ENCODE measurements at places on chromosomes 7 and 10.

GRCh38 chr10:25758041-25758457 is 176.0 kb upstream of the MYO3A start:
- no peak for DNase-seq

GRCh38 chr7:28263622-28264271 is 83.2 kb upstream of the JAZF1 start:
- DNase-seq, result no peak

DNA sequence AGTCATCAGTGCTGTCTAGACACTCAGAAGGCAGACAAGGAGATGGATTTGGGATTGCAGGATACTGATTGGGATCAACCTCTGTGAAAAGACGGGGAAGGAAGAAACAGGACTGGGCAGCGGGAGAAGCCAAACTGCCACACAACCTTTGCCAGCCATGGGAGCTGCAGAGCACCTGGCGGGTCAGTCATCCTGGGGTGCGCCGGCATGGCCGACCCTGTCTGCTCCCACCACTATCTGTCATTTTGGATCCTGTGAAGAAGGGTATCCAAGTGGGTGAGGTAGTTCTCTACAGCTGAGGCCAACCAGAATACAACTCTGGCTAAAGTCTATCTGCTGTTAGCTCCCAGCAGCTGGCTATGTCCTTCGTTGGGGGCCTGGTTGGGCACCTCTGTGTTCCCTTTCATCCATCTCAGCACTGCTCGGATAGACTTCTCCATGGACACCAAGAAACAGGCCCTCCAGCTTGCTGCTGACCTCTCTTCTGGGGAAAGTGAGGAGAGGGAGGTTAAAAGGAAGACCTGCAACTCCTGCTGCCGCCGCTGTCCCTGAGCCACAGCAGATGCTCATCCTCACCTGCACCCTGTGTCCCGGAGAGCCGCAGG is 11.7 kb upstream of the RBM17 start:
- DNase-seq, result no peak

DNA sequence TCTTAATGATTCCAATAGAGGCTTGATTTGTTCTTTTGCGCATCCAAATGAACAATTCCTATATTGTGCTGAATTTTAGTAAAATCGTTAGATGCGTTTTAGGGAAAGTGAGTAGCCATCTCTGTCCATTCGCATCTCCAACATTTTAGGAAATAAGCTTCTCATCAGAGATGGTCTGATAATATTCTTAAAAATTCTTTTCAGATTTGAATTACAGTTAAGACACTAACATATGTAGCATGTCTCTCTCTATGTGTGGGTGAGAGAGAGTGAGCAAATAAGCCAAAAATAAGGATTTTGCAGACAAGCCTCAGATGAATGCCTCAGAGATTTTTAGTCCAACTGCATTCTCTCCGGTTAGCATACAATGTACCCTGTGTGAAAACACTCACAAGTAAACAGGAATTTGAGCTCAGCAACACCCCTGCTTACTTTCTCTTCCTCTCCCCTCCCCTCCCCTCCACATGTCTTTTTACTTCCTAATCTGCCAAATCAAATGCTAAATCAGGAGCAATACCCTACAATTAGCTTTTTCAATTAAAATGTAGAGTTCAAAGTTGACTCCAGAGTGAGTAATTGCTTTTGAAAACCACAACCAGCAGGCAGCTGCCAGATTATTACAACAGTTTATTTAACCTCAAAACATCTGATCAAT is 354.4 kb downstream of the CRPPA start:
- no peak for DNase-seq

GRCh38 chr10:28661035-28661434 is 16.3 kb upstream of the BAMBI start:
- no peak for DNase-seq

GRCh38 chr7:94656925-94657731 is 1.2 kb upstream of the SGCE start:
- no peak for DNase-seq

DNA sequence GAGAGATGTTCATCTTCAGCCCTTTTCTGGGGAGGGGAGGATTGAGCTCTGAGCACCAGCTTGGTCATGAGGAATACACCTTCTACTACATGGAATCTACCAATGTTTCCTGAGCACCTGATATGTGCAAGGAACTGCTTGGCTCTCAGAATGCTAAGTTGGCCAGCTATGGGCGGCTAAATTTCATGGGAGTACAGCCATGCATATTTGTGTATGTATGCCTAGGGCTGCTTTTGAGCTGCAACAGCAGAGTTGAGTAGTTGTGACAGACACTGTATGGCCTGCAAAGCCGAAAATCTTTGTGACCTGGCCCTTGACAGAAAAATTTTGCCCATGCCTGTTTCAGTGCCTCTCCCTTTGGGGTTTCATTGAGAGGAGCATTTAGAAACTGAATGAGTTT is 44.9 kb downstream of the NPY start:
- DNase-seq, result no peak

DNA sequence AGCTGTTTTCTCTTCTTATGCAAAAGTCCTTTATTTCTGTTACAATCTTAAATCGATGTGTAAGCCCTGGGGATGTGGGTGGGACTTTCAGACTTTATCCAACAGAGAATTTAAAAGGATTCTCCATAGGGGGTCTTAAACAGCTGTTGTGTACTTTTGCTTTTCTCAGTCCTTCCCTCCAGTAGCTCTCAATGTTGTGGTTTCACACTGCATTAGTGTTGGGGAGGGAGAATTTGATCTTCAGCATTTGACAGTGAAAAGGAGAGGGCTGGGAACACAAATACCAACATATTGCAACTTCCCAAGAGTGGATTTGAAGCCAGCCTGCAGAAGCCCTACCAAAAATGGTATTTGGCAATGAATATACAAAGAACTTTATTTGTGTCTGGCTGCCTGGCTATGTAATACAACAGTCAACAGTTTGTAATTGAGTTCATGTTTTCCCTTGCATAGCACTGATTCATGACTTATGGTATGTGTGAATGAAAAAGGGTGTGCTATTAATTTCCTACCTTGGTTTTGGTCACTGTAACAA is 80.1 kb upstream of the CAPZA2 start:
- DNase-seq, result no peak

DNA sequence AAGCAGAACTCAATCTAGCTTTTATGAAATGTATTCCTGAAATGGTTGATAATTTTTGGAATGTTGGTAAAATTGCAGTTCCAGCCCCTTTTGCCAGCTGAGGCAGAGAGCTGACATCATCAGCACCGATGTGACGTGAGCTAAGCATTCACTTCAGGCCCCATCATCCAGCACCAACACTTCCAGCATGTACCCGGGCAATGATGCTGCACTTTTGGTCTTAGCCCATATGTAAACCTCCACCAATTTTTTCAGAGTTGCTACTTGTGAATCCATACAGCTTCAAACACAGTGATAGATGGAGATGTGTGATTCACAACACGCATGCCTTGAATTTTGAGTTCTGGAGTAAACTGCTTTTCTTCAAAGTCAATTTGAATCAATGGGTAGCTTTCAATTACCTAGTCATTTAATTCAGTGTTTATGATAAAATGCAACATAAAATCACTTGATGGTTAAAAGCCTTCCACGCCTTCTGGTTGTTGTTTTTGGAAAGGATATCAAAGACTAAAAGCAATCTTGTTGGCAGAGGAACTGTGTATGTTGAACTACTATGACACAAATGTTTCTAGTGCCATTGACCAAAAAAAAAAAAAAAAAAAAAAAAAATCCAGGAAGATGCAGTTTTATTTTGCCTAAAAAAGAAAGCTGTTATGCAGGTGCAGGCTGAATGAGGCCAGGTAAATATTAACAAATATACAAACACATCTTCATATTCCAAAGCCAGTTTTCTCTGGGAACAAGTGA is 73.9 kb downstream of the NRP1 start:
- DNase-seq, result no peak

- DNase-seq, result no peak
Measured at GRCh38 chr7:22571766-22572165, 71.8 kb upstream of the STEAP1B start.

DNA sequence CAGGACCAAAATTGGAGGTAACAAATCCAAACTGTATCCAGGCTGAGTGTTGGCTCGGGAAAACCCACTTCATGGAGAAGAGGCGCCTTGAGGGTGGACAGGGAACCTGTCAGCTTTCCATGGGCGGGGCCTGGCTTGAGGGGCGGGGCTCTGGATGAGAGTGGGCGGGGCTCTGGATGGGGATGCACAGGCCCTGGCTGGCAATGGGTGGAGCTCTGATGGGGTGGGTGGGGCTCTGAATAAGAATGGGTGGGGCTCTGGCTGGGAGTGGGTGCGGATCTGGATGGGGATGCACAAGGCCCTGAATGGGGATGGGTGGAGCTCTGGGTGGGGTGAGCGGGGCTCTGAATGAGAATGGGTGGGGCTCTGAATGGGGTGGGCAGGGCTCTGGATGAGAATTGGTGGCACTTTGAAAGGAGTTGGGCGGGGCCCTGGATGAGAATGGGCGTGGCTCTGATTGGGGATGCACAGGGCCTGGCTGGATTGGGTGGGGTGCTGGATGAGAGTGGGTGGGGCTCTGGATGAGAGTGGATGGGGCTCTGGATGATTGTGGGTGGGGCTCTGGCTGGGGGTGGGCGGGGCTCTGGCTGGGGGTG is 96.6 kb upstream of the NPTX2 start:
- no peak for DNase-seq

DNA sequence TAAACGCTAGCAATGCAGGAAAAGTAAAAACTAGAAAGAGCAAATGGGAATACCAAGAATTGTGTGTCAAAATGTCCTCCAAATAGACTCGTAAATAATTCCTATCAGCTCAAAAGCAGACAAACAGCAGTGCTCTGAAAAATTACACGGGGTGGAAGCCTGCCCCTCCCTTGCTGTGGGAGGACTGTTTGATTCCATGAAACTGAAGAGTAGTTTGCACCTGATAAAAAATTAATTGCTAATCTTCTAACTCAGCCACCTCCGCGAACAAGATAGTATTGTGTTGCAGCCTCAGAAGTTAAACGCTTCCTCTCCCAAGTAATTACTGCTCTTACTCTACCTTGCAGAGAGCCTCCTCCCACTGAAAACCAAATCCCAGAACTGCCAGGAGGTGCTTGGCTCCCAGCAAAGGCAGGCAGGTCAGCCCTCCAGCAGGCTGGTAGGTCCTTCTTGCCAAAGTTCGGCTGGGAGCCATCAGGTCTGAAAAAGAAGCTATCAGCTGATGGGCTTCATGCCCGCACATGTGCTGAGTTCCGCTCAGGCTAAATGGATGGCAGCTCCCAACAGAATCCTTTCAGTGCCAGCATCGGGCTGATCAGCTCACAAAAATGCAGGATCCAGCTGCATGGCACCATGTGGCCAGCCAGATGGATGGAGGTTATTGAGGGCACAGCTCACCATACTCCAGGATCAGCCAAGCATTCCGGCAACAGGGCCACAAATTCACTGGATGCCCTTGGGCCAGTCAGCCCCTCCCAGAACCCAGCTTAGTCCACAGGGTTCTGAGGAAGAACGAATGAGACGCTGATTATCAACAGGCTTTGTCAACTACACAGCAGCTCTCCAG is 37.1 kb downstream of the MAD1L1 start:
- DNase-seq, result no peak

All from cortex of kidney (tissue), 1 donor.